ENCODE measurements at places on chromosomes 16 and 17. TPM values are rescaled to one million over a fixed set of nuclear protein-coding genes. Genes with fewer than 3 reads are reported as not detected.

- DNase-seq: no peak
These were observed 150.2 kb upstream of the GSE1 start for GRCh38 chr16:85462714-85463611.

DNA sequence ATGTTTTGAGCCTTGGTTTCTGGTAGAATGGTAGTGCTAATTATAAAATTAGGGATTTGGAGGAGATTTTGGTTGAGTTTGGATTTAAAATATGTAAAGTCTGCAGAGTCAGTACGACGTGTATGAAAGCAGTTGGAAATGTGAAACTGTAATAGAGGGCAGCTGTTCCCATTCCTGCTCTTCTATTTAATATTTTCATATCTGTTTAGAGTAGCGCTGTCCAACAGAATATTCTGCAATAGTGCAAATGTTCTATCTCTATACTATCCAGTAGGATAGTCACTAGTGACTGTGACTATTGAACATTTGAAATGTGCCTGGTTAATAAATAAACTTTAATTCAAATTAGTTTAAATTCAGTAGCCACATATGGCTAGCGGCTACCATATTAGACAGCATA, 443.4 kb upstream of the SOX9 start:
- DNase-seq: no peak

GRCh38 chr16:12026741-12027490, 50.4 kb downstream of the SNX29 start:
- DNase-seq: no peak

- DNase-seq: no peak
These were observed 2.2 kb downstream of the WDR81 start for GRCh38 chr17:1726626-1727257.

The MYH2 gene
- not detected for total RNA-seq

The KIF18B gene
- 15.9 TPM for total RNA-seq

Measured in HT1080 (cell line).